ENCODE measurements at places on chromosomes 2 and 18.
A peak's percentile ranks its signal among the peaks of the same experiment; 100 is the strongest.

DNA sequence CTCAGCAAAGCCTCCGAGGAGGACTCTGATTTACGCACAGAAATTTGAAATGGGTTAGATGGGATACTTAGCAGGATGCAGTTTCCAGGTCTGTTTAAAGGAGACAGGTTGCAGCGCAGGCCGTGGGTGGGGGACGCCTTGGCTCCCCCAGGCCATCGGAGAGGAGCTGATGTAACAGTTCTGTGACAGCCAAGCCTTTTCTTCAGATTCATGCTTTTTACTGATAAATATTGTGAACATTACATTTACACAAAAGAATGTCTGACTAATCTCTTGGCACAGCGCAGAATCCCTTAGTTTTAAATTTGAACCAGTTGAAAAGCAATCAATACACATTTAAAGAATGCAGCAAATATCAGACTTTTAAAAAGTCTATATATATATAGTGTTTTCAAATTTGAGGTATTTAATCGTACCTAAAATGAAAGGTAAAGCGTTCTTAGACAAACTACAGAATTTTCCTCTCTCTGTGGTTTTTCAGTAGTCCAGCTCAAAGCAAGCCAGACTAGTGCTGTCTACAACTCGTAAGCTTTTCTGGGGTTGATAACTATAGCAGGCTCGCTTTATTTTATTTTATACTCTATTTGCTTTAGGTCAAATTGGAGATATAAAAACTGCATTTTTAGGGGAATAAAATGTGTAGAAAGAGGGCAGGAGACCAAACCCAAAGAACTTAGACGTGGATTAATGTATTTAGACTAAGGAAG, 221.9 kb downstream of the PIEZO2 start:
- DNase-seq, result no peak

GRCh38 chr2:21055879-21056790, 12.3 kb upstream of the APOB start:
- DNase-seq, result no peak

DNA sequence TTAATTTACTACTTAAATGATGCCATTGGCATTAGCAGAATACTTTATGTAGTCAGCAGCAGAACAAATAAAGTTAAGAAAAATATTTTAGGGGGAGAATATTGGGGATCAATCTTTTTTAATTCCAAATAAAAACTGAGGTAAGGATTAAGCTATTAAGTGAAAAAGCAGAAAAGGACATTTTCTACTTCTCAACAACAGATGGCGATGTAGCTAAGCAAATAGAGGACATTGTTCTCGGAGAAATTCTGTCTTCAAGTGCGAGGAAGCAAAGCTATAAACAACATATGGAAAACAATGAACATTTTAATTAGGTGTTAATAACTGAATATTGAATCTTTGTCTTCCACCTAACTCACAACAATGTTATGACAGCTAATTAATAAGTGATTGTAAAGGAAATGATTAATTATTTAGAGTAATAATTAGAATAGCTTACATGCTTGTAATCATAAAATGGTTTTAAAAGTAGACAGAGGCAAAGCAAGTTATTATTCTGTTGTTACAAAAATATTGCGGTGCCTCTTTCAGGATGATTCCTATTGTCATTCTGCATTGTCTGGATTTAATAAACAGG, 32.9 kb upstream of the CCDC93 start:
- no peak for DNase-seq

- DNase-seq, result peak; percentile 69
Measured at GRCh38 chr2:30225131-30225762, 6.1 kb upstream of the LBH start.
